ENCODE measurements at places on chromosomes 5 and 9.

DNA sequence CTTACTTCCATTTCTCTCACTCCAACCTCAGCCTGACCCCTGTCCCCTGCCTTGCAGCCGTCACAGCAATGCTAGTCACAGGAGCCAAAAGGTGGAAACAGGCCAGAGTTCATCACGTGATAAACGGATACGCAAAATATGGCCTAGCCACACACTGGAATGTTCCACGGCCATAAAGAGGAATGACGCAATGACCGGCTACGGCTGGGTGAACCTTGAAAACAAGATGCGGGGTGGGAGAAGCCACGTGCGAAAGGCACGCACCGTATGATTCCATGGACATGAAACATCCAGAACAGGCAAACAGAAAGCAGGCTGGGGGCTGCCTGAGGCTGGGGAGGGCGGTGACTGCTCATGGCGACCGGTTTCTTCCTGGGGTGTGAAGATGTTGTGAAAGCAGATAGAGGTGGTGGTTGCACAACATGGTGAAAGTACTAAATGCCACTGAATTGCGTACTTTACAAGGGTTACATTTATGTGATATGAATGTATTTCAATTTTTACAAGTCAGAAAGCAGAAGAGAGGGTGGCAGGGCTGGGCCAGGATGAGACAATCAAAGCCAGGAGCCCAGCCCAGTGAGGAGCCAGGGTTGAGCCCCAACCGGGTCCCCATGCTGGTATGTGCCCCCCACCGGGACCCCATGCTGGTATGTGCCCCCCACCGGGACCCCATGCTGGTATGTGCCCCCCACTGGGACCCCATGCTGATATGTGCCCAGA is 117.8 kb upstream of the SARDH start:
- DNase-seq: no peak

DNA sequence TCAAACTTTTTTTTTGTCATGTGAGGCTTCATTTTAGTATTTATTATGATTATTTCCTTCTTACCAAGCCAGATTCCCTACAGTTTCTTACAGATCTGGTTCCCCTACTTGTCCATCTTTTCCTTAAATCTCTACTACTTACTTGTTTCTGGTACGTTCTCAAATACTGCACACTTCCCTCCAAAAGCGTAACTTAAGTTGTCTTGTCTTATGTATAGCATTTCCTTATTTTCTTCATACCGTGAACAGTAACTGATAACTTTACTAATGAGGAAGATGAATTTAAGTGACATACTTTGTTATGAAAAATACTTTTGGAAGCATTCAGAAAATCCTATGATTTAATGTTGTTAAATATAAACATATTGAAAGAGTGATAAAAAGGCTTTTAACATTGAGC is 67.3 kb downstream of the PARP8 start:
- no peak for DNase-seq

DNA sequence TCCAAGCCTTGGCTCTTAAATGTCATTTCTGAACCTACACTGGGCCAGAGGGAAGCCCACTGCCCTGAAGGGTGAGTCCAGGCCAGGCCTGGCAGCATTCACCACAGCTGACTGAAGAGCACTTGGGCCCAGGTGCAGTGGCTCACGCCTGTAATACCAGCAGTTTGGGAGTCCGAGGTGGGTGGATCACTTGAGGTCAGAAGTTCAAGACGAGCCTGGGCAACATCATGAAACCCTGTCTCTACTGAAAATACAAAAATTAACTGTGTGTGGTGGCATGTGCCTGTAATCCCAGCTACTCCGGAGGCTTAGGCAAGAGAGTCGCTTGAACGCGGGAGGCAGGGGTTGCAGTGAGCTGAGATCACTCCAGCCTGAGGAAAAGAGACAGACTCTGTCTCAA is 5.1 kb downstream of the CCIN start:
- DNase-seq: no peak

DNA sequence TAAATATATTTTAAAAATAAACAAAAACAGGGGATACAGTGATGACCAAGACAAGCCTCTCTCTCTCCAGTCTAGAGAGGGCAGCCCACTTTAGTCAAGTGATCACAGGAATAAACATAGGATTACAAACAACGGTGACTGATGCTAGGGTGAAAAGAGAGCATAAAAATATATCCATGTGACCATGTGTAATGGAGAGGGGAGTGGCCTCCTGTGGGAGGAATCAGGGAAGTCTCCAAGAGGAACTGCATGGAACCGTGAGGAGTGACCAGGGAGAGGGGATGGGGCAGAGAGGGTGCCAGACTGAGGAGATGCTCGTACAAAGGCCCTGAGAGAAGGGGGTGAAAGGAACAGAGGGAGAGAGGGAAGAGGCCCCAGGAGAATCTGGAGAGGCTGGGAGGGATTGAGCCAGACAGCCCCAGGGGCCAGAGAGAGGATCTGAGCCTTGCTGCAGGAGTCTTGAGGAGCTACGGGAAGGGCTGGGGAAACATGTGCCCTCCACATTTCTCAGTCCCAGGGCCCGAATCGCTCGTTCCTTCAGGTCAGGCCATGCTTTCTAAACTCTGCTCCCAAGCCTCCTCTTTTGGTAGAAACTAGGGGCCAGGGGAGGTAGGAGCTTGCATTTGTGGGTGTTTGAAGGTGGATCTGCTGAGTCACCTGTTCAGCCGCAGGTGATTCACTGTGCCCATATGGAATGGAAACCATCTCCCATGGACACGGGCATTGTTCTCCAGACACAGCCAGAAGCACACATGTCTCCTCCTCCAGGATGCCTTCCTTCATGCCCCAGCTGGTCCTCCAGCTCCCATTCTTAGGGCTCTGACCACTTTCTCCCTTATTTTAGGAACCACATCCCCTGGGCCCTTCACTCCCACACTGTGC is 63.8 kb downstream of the PAX5 start:
- DNase-seq: no peak

- no peak for DNase-seq
Observed at GRCh38 chr9:96167011-96167410, 135.0 kb downstream of the HSD17B3 start.

GRCh38 chr9:88258024-88258423 is 119.7 kb upstream of the SPATA31C2 start:
- no peak for DNase-seq

- no peak for DNase-seq
Observed at GRCh38 chr5:138559937-138560336, 15.3 kb downstream of the HSPA9 start.

DNA sequence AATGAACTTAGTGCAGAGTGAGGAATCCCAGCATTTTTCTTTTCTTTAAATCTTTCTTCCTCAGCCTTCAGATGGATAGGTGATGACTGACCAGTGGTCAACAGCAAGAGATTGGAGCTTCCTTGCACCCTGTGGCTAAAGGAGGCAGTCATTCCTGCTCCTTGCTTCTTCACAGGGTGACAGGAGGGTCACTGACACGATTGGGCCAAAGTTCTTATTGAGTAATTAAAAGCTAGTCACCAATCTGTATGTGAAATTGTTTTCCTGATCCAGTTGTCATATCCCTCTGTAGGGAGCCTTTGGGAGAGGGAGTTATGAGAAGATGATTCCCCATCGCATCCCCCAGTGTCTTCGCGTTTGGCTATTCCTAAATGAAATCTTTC is 85.2 kb downstream of the CMYA5 start:
- DNase-seq: no peak

Measured in germinal center (tissue), 1 donor.